ENCODE measurements at places on chromosomes 5 and 9.

- no peak for DNase-seq
Observed at GRCh38 chr5:166906991-166907713, 1384.3 kb upstream of the WWC1 start.

- DNase-seq: no peak
Observed at GRCh38 chr9:29796291-29796952, 2223.1 kb upstream of the C9orf72 start.

DNA sequence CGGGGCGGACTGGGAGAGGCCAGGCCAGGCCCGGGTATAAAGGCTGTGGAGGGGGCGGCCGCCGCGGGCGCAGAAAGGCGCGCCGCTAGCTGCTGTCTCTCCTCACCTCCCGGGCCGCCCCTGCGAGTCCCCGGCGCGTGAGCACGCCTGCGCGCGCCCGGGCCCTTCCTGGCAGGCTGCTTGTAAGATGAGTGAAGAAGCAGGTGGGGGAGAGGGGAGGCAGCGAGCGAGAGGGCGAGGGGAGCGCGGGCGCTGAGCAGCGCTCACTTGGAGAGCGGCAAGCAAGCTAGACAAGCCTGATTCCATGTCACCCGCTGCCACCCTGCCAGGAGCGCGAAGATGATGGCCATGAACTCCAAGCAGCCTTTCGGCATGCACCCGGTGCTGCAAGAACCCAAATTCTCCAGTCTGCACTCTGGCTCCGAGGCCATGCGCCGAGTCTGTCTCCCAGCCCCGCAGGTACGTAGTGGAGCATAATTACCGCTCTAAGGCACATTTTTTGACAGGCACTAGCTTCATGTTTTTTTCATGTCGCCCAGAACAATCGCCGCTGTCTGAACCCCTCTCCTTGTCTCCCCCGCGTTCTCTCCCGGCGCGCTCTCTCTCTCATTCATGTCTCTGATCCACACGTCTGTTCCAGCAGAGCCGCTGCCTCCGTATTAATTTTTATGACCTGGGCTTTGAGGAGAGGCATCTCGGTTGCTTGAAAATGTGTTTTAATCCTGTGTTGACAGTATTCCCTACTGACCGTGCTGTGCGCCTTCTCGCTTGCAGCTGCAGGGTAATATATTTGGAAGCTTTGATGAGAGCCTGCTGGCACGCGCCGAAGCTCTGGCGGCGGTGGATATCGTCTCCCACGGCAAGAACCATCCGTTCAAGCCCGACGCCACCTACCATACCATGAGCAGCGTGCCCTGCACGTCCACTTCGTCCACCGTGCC is at the start of gene POU4F3:
TSS of gene POU4F3 (plus strand) at position 66 of the 941 bp plus-strand sequence. CDS start at position 340, 274 bp downstream.
- no peak for DNase-seq

DNA sequence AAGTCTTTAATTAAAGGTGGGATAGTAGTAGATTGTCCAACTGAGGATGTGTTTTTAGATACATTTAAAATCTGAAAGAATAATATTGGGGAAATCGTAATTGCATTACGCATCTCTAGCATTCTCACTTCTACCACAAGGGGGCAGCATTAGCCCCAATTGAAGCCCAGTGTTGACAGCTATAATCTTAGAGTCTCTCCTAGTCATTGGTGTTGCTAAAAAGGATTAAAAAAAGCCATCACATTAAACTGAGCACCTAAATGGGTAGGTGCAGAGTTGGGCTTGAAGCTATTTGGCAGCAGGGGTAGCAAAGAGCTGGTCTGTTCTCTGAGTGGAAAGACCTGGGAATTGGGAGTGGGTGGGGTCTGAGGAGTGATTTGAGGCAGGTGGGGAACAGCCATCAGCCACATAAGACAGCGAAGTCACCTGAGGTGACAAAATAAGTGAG is 177.2 kb downstream of the OSTF1 start:
- no peak for DNase-seq

DNA sequence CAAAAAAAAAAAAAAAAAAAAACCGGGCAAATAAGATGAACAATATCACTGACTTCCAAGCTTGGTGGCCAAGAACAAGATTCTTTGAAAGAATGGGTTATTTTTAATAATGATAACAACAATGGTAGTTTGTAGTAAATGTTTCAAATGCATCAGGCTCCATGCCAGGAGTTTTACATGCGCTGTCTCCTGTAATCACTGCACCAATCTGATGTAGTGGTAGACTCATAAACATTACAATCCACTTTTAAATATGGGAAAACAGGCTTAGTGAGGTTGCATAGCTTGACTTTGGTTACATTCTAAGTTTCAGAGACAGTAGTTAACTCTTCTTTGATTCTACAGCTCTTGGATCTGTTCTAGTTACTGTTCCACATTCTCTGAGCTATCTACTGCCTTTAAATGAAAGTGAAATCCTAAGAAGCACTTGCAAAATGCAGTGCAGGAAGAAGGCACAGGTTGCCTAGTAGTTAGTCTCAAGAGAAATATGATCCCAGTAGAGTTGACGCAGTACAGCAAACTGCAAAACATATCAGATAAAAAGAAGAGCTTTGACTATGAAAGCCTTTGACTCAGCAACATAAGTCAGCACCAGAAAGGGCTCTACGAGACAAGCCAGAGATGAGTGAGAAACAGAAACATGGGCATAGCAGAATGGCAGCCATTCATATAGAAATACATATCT is 62.1 kb downstream of the PDE4D start:
- no peak for DNase-seq

GRCh38 chr5:87686975-87687374 is 274.2 kb upstream of the CCNH start:
- DNase-seq: no peak

GRCh38 chr9:115232181-115232774 is 114.3 kb upstream of the TNC start:
- DNase-seq: no peak

GRCh38 chr5:164326219-164326618 is 820.8 kb downstream of the MAT2B start:
- no peak for DNase-seq

- DNase-seq: no peak
Observed at GRCh38 chr5:91361790-91362189, 21.3 kb downstream of the ARRDC3 start.

GRCh38 chr5:132082329-132083023 is 8.9 kb downstream of the CSF2 start:
- DNase-seq: no peak

- no peak for DNase-seq
Observed at GRCh38 chr5:80689627-80690026, 34.8 kb upstream of the DHFR start.

DNA sequence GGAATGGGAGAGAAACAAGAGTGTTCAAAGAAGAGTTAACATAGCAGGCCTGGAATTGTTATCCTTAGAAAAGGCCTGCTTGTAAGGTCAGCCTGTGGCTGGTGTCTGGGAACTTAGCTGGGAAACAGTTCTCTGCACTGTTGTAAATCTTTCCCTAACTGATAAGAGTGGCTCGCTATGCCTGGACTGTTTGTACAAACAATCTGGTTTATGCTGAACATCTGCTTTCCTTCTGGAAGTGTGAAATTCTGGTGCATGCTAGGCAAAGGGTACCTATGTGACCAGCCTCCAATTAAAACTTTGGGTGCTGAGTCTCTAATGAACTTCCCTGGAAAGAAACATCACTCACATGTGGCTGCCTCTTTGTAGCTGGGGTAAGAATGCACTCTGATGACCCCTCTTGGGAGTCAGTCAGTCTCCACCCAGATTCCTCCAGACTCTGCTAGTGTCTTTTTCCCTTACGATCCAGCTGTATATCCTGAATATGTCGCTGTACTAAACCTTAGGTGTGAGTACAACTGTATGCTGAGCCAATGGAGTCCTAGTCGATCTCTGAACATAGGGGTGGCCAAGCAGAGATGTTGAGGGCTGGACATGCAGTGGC is 16.5 kb downstream of the SPARC start:
- no peak for DNase-seq

- DNase-seq: no peak
Observed at GRCh38 chr9:132763574-132763973, 93.3 kb downstream of the GTF3C4 start.

- DNase-seq: no peak
Observed at GRCh38 chr9:16505199-16505598, 365.3 kb downstream of the BNC2 start.
